ENCODE measurements at places on chromosomes 1 and 21.

DNA sequence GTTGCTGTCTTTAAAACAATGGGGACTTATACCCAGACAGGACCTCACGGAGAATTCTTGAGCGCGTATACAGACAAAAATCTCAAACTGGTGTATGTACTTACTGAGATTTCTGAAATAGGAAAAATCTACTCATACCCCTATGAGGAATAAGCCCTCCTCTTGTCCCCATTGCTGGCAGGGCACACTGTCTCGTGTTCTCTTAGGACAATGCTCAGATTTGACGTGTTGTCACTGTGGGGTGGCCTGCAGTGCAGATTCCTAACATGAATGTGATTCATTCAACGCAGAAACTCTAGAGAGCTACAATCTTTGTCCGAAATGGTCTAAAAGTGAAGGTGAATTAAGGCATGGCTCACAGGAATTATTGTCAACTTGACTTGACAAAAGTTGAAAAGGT is 31.1 kb upstream of the PDE9A start:
- DNase-seq, result no peak

- no peak for DNase-seq
Measured at GRCh38 chr1:65830306-65830705, 37.6 kb downstream of the PDE4B start.

- no peak for DNase-seq
Measured at GRCh38 chr1:212938846-212939245, 11.5 kb upstream of the VASH2 start.

GRCh38 chr1:5751163-5751540 is 241.1 kb downstream of the NPHP4 start:
- no peak for DNase-seq

- no peak for DNase-seq
Measured at GRCh38 chr1:235649368-235650163, at the start of gene GNG4. Gene GNG4 (minus strand): TSS chr1:235649784. CDS start chr1:235583838, 65,946 bp downstream.

DNA sequence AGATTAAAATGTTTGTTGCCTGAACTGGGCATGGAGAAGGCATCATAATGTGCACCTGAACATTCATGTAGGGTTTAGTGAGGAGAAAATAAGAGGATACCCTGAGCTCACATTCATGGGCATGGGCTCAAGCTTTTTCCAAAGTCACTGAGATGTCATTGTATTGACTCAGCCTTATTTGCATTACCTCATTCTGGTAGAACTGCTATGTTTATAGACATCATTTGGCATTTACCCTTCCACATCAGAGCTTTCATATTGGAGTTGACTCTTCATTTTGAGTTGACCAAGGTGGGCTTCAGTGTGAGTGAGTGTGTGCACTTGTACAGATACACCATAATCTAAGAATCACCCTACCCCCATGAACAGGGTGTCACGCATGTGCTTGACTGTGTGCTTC is 143.2 kb downstream of the PBX1 start:
- no peak for DNase-seq

DNA sequence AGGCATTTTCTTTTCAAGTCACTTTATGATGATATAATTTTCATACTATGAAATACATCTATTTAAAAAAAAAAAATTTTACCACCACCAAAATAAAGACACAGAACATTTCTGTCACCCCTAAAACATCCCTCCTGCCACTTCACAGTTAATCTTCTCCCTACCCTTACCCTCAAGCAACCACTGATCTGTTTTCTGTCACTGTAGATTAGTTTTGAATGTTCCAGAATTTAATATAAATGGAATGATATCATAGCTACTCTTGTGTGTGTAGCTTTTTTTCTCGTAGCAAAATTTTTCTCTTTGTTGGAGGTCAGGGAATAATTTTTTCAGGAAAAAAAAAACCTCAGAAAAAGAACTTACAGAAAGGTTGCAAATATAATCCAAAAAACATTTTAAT is 152.7 kb downstream of the RHOU start:
- DNase-seq, result no peak

DNA sequence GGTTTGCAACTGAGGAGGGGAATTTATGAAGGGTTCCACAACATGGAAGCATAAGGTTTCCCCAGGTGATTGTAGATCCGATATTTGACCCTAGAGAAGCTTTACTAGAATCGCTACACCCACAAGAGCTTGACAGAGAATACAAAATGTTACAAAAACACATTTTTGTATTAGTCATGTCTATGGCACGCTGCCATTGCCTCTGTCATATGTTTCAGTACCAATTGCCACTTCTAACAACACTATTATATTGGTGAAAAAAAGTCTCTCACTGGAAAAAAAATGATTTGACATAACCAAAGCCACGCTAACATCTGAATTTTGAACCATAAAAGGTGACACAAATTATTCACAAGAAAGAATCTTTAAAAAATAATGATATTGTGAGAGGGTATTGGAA is 214.5 kb downstream of the KCNT2 start:
- no peak for DNase-seq

DNA sequence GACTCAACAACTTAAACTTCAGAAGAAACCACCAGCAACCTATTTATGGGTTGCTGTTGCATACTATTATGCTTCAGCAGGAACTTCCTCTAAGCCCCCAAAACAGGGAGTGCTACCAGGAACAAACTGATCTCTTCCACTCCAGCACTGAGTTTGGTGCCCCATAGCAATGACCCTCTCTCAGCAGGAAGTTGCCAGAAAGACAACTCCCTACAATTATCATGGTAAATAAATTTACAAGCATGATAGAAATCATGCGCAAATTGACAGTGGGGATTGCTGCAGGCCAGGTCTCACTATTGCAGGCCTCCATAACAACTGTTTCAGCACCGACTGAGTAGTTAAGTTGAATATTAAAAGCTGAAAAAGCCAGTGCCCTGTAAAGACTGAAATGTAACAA is 180.6 kb downstream of the PLA2G4A start:
- DNase-seq, result no peak

DNA sequence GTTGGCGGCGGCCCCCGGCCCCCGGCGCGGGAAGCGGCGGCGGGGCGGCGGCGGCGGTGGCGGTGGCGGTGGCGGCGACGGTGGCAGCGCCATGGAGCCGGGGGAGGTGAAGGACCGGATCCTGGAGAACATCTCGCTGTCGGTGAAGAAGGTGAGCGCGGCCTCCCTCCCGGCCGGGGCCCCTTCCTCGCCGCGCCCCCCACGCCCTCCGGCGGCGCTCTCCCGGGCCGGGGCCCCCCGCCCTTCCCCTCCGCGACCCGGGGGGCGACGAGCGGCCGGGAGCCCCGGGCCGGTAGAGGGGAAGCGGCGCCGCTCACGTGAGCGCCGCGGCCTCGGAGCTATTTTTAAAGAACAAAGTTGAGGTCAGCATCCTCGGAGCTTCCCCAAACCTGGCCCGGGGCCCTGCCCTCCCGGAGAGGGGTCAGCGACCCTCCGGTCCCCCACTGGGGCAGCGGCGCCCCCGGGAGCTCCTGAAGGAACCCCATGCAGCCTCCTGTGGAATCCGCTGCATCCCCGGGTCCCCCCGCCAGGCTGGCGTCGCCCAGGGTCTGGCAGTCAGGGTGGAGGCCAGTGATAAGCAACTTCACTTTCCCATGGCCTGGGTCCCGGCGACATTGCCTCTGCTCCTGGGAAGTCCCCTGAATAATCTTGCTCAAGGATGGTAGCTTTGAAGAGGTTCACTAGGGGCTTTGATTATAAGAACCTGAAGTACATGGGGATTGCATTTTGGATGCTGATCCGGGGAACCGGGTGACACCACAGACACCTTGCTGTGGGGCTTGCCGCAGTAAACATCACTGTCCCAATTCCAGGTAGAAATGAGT is 560 bp downstream of the PLEKHM2 start:
- no peak for DNase-seq

- no peak for DNase-seq
Measured at GRCh38 chr1:9270290-9270883, 22.3 kb upstream of the SPSB1 start.

DNA sequence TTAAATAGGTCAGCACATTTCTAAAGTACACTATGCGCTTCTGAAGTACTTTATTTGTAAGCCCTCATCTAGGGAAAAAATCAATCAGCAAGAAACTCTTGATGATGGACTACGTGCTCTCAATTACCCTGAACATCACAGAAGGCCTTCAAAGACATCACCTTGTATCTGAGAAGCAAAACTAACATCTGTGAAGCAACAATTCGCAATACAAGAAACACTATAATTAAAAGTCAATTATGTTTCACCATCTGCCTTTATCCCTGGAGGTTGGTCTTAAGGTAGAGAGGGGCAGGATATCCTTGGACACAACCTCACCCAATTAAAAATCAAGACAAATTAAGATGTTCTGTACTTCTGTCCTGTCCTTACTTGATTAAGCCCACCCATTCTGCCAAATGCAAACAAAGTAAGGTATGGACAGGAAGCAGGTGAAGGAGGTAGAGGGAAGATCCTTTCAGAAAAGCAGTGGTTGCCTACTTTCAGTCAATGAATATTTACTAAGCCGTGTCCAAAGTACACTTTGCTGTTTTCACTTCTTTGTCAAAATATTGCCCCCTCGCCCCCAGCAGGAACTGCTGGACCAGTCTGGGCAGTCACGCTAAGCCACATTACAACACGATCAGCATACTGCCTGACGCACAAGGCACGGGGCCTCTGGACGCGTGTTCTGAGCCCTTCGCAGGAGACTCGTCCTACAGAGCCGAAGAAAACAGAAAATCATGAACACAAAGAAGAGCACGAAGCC is 887 bp downstream of the SLC19A2 start:
- no peak for DNase-seq

GRCh38 chr1:208211921-208212843 is 32.0 kb downstream of the PLXNA2 start:
- DNase-seq, result no peak

GRCh38 chr1:162944974-162945674 is 84.1 kb upstream of the CCDC190 start:
- no peak for DNase-seq

GRCh38 chr1:45246760-45247159 is 40.4 kb upstream of the ZSWIM5 start:
- DNase-seq, result no peak

GRCh38 chr21:33959680-33960079 is 44.1 kb upstream of the ATP5PO start:
- no peak for DNase-seq

GRCh38 chr1:60527567-60527966 is 454.0 kb upstream of the C1orf87 start:
- no peak for DNase-seq

DNA sequence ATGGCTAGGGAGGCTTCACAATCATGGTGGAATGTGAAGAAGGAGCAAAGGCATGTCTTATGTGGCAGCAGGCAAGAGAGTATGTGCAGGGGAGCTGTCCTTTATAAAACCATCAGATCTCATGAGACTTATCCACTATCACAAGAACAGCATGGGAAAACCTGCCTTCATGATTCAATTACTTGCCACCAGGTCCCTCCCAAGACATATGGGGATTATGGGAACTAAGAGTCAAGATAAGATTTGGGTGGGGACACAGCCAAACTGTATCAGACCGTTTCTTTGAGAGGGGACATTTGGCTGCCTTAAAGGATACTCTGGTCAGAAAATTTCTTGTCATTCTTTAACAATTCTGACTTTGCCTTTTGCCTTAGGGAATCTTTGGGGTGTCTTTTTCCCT is 3.2 kb upstream of the XPR1 start:
- DNase-seq, result no peak

DNA sequence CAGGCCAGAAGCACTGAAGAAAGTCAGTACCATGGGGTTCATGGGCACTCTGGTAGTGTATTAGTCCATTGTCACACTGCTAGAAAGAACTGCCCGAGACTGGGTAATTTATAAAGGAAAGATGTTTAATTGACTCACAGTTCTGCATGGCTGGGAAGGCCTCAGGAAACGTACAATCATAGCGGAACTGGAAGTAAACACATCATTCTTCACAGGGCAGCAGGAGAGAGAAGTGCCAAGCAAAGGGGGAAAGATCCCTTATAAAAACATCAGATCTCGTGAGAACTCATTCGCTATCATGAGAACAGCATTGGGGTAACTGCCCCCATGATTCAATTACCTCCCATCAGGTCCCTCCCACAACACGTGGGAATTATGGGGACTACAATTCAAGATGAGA is 20.2 kb upstream of the ROR1 start:
- no peak for DNase-seq

GRCh38 chr1:66354311-66355201 is 179.4 kb upstream of the SGIP1 start:
- no peak for DNase-seq

- DNase-seq, result no peak
Measured at GRCh38 chr1:158283965-158284364, 5.8 kb upstream of the CD1C start.

DNA sequence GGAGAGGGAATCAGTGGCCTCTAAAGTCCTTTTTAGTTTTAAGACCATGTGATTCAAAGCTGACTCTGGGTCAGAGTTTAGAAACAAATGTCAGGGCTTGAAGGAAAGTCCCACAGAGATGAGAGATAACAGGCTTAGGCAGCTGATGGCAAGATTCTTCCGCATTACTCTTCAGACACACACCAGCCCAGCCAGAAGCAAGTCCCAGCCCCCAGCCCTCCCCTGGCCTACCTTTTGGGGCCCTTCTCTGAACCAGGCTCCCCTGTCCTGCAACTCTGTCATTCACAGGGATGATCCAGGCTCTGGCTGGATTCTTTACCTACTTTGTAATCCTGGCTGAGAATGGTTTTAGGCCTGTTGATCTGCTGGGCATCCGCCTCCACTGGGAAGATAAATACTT is 13.1 kb upstream of the CASQ1 start:
- DNase-seq, result no peak

DNA sequence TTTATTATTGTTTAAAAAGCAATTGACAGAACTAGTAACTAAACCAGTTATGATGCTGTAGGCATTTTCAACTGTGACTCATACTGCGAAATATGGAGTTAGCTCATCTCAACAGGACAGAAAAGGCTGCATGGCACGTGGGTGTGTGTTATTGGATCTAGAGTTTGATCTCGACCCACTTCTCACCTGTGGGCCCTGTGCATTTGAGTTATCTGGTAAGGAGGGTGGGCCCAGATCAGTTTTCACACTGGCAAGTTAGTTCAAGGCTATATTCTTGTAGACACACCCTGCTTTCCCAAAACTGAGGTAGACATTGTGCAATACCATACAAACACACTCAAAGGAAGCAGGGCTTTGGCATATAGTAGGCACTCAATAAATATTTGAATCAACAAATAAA is 71.3 kb upstream of the PRDX6 start:
- DNase-seq, result no peak

- no peak for DNase-seq
Measured at GRCh38 chr21:42554251-42554961, 40.8 kb downstream of the SLC37A1 start.

- DNase-seq, result no peak
Measured at GRCh38 chr1:243505986-243506689, 250.3 kb downstream of the SDCCAG8 start.
